ENCODE measurements at places on chromosomes 2 and 18.

GRCh38 chr18:65753520-65753919, 2.7 kb downstream of the CDH7 start:
- peak; percentile 18 for DNase-seq

DNA sequence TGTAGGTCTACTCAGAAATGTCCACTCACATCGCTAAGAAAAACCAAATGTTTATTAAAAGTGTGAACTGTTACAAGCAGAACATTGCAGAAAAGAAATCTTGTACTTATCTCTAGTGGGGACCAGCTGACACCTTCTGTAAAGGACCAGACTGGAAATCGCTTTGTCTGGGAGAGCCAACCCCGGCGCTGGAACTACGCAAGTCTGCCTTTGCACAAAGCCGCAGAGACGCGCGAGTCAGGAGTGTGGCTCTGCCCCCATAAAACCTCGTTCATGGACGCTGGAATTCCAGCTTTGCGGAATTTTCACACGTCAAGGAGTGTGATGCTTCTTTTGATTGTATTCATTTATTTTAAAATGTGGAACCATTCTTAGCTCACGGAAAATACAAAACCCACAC, 141.9 kb upstream of the SALL3 start:
- no peak for DNase-seq

DNA sequence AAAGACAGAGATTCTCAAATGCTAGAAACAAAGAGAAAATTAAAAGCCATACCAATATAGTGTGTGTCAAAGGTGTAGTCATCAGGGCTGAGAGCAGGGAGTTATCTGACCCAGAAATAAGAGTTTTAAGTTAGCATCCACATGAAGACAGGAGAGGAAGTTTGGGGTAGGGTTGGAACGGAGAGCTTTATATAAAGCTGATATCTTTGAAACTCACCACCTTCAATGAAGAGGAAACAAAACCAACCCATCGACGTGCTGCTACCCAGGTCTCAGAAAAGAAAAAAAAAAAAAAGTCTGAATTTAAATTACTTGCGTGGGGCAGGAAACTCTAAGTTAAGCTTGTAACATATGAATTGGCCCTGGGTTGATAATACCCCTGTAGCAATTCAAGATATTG, 42.4 kb downstream of the ARL4C start:
- no peak for DNase-seq

GRCh38 chr2:175002547-175003274, 2.5 kb downstream of the CHN1 start:
- DNase-seq, result no peak

- no peak for DNase-seq
Observed at GRCh38 chr18:25016666-25017065, 335.3 kb downstream of the ZNF521 start.

GRCh38 chr2:27996156-27996922, 105.8 kb downstream of the BABAM2 start:
- DNase-seq, result no peak

DNA sequence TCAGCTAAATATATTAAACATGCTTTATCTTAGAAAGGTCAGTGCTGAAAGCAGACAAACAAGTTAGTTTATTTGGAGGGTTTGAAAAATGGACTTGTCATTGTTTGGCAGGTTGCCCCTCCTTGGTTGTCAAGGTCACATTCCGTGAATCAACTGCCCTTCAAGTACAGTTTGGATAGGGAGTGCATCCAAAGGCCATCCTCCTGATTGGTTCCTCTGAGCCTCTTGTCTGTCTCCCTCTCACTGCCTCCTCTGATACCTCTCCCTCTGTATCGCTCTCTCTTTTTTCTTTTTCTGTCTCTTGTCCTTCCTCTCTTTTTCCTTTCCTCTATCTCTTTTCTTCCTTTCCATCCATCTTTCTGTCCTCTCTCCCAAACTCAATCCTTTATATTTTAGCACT, 5.4 kb downstream of the ITGAV start:
- DNase-seq, result no peak

GRCh38 chr2:88230911-88231310, 60.8 kb downstream of the THNSL2 start:
- DNase-seq, result no peak

- no peak for DNase-seq
Observed at GRCh38 chr18:59607078-59607379, 90.2 kb downstream of the CCBE1 start.

- no peak for DNase-seq
Observed at GRCh38 chr2:161407597-161407996, 8.5 kb upstream of the TBR1 start.

DNA sequence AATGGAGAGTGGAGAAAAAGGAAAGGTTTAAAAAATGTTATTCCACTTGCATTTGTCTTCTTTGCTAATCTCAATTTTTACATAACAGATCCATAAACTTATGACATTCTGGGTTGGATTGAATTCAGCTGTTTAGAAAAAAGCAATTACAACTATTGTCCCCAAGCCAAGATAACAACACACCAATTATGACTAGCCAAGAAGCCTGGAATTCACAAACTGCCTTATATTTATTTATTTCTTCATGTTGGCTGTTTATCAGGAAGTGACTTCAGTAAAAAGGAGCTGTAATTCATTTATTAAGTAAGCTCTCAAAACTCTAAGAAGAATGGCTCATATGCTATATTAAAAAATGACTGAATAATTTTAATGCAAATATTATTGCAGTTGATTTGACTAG, 137.4 kb downstream of the CALCRL start:
- DNase-seq, result no peak

- no peak for DNase-seq
Observed at GRCh38 chr18:3649633-3650426, 199.9 kb downstream of the TGIF1 start.

- no peak for DNase-seq
Observed at GRCh38 chr2:223635080-223635479, 32.9 kb upstream of the SCG2 start.

- no peak for DNase-seq
Observed at GRCh38 chr2:104871649-104871971, 17.7 kb downstream of the POU3F3 start.

- DNase-seq, result no peak
Observed at GRCh38 chr2:187541086-187542085, 12.8 kb downstream of the TFPI start.

DNA sequence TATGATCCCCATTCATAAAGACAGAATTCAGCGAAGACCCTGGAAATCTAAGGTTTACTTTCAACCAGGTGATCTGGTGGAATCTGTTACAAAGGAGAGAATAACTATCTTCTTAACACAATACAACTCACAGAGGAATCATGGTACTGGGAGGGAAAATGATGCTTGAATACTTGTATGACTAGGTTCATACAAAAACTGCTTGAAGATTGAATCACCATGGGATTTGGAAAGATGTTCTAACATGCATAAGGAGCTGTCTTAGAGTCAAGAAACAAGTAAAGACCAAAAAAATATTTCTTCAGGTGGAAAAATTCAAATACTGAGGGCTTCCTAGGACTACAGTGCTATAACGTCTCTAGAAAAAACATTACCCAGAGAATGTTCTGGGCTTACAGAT, 32.2 kb downstream of the COL5A2 start:
- DNase-seq, result no peak

DNA sequence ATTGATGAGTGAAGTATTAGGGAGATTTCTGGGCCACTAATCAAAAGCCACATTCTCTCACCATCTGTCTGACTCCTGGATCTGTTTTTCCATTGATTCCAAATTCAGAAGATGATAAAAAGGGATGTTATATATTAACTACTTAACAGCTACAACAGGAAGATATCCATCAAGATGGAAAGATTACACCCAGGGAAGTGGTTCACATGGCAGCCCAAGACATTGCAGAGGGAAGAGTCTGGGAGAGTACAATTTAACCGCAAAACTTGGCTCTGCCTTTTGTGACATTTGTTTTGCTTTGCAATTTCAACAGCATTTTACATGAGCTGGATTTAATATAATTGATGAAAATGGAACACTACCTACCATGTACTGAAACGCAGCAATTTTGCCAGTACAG, 22.5 kb upstream of the TCF4 start:
- no peak for DNase-seq

GRCh38 chr2:236180831-236181453, 12.8 kb upstream of the GBX2 start:
- DNase-seq, result peak; percentile 52

DNA sequence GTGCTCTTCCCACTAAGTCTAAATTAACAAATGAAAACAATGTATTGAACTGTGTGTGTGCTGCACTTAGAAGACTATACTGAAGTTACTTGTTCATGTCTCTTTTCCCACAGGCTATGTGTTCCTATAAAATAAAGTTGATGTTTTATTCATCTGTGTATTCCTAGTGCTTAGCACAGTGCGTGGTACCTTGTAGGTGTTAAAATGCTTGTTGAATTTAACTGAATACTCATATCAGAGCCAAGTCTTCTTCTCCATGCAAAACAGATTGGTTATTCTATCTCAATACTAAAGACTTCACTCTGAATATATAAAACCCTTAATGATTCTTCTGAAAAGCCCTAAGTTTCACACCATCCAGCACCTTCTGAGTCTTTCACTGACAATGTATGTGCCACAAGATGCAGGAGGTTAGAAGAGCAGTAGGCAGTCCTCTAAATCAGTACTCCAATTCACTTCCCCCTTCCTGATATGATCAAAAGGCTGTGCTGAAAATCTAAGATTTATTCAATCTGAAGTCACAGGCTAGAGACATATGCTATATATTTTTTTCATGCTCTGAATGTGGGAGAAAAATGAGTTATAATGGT, 231.7 kb upstream of the CCDC150 start:
- DNase-seq, result no peak

DNA sequence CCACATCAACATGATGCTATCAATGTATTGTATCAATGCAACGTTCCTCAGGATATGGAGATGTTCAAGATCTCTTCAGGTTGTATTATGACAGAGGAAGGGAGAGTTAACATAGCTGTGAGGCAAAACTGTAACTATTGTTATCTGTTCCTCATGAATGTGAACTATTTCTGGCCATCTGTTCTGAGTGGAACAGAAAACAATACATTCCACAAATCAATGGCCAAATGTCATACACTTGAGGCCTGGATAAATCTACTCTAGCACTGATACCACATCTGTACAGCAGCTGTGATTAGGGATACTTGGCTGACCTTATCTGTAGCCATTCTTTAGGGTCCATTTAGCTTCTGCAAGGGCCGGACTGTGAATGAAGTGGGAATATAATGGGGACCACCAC, 447.9 kb downstream of the IRS1 start:
- DNase-seq, result no peak

GRCh38 chr18:48138660-48139430, 208.4 kb upstream of the SMAD2 start:
- DNase-seq, result no peak

GRCh38 chr2:126881591-126881990, 17.1 kb upstream of the TEX51 start:
- no peak for DNase-seq

- no peak for DNase-seq
Observed at GRCh38 chr2:159155320-159155719, 131.2 kb downstream of the WDSUB1 start.

- peak; percentile 7 for DNase-seq
Observed at GRCh38 chr18:43661570-43661969, 384.3 kb upstream of the SYT4 start.

DNA sequence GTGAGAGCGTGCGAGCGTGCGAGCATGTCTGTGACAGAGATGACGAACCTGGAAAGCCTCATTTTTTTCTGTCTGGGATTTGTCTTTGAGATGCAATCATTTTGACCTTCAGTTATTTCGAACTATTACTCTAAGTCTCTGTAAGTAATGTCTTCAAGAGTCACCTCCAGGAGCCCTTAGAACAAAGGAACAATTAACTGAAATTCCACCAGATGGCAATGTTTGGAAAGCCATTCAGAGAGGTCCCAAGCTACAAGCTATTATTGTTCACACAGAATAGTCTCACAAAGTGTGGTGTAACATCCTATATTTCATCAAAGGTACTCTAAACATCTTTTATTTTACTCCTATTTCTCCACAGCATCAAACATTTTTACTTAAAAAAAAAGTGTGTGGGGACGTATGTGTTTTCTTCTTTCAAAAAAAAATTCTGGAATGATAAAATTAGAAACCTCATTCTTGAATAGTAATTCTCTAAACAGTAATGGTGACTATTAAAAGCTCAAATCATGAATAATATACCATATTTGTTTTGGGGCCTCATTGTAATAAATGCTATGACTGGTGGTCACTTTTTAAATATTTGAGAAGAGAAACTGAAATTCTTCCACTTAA, 35.1 kb upstream of the MAPRE2 start:
- DNase-seq, result peak; percentile 25

GRCh38 chr2:155372969-155373368, 674.5 kb downstream of the KCNJ3 start:
- DNase-seq, result no peak

DNA sequence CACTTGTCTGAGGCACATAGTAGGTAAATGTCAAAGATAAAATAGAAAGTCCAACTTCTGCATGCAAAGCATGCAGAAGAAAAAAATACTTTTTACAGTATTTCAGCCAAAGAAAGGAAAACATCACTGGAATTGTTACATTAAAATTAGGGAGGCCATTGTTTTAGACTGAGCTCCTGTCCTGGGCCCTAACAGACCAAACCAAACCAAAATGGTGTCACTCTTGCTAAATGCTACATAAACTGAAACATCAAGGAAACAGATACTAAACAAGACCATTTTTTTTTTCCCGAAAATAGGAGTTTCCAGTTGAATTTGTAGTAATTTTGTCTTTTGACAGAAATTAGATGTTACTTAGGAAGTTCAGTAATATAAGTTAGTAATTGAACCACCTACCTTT, 508.8 kb downstream of the DSC3 start:
- no peak for DNase-seq

DNA sequence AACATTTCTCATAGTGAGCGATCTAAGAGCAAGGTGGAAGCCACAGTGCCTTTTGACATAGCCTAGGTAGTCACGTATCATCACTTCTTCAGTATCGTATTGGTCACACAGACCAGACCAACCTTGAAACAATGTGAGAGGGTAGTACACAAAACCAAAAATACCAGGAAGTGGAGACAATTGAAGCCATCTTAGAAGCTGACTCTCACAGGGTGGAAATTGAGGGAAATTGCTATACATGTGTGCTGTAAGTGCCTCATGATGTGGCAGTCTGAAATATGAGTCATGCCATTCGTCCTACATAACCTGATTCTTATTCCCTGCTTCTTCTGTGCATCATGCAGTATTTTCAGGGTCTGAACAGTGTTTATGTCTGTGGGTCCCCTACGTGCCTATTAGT, 62.3 kb upstream of the STON1 start:
- DNase-seq, result no peak

Measured in NCI-H1930 (cell line).